ENCODE measurements at places on chromosomes 2 and 18.

- DNase-seq, result no peak
These were observed 136.2 kb downstream of the MTX2 start for GRCh38 chr2:176405477-176405876.

- no peak for DNase-seq
These were observed 169.2 kb downstream of the GLI2 start for GRCh38 chr2:120904830-120905234.

DNA sequence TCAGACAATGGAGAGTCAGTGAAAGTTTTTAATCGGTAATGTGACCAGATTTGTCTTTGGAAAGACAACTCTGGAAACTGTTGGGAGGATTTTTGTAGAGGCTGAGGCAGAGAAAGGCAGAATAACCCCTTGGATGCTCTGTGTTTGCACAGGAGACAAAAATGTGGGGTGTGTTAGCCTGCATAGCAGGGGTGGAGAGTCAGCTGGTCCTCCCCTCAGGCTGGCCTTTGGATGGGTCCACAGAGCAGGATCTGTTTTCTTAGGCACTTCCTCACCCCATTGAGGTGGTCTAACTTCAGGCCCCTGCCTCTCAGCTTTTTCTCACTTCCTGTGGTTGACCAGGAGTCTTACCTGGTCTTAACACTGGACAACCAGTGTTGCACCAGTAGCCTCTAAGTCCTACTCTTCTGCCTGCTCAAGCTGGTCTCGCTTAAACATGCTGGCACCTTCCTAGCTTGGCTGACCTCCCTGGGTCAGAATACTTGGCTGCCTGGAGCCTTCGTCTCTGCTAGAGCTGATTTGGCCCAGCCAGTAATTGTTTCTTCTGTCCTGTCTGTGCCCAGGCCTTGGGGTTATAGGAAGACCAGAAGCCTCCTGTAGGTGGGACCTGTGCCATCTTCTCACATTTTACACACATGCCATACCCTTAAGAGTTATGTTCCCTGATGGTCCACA lies 259.8 kb upstream of the RASGRP3 start:
- no peak for DNase-seq

DNA sequence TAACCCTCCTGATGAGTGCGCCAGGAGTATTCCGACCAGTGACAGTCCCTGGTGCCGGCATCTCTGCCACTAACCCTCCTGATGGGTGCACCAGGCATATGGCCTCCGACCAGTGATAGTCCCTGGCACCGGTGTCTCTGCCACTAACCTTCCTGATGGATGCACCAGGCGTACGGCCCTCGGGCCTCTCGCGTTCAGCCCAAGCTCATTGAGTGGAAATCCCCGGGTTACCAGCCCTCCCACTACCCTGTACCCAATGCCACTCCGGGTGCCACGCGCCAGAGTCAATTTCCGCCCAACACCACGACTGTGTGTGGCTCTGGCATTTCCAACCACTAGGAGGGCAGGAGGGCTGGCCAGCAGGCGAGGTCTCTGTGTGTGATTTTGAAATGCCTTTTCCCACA lies 11.7 kb upstream of the GPC1 start:
- no peak for DNase-seq

DNA sequence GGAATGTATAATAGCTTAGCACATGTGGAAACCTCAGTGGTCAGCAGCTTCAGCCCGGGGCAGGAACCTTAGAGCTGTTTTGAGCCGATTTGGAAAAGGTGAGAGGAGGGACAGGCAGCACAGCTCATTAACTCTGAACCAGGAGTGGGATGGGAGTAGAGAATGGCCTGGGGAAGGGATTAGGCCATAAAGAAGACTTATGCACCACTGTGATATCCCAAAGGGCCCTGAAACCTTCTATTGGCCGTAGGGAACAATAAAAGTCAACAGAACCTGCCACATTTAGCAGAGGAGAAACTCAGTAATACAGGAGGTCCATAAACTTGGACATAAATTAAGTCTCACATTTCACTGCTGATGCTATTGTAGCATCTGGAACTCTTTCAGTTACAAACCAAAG lies 124.2 kb upstream of the REV1 start:
- DNase-seq, result no peak

- DNase-seq, result no peak
These were observed 540.9 kb downstream of the RNF144A start for GRCh38 chr2:7458066-7458465.

DNA sequence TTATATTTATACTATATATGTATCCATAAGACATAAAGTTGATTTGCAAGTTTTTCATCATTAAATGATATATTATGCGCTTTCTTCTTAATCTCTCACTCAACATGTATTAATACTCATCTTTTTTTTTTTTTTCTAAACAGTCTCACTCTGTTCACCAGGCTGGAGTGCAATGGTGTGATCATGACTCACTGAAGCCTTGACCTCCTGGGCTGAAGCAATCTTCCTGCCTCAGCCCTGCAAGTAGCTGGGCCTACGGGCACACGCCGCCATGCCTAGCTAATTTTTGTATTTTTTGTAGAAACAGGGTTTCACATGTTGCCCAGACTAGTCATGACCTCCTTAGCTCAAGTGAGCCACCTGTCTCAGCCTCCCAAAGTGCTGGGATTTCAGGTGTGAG lies 51.4 kb upstream of the MAP4K3 start:
- DNase-seq, result no peak

GRCh38 chr2:85259101-85259590 lies 68.6 kb downstream of the TGOLN2 start:
- DNase-seq, result no peak

DNA sequence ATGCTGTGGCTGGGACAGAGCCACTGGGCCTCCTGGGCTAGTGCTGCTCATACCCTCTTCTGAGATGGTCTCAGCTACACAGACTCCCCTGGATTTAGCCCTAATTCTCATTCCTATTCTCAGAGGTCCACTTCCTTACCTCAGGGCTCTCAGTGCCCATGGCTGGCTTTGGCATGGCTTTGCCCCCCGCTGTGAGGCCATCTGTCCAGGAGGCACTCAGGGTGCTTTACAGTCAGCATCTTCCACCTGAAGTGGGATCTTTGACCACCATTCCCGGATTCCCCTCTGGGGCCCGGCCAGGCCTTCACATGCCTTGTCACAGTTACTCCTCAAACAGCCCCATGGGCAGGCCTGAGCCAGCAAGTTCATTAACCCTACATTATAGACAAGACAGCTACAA lies 161.8 kb downstream of the CELF4 start:
- no peak for DNase-seq

DNA sequence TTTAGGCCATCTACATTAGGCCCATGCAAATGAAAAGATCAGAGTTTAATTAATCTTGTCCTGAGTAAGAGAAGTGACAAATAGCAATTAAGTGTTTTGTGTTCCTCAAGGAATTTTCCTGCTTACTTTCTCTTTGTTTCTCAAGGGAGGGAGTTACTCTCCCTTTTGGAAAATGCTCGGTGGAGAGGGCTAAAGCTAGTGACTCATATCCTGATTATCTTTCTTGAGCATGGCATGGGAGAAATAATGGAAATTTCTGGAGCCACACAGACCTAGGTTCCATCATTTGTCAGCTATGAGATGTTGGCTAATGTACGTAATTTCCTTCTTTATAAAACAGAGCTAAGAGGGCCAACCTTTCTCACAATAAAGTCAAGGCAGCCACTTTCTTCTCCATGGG lies 177.1 kb downstream of the ETAA1 start:
- DNase-seq, result no peak

- no peak for DNase-seq
These were observed 22.2 kb upstream of the ARL4C start for GRCh38 chr2:234518986-234519642.

GRCh38 chr2:235757640-235758039 lies 263.8 kb downstream of the AGAP1 start:
- DNase-seq, result no peak

DNA sequence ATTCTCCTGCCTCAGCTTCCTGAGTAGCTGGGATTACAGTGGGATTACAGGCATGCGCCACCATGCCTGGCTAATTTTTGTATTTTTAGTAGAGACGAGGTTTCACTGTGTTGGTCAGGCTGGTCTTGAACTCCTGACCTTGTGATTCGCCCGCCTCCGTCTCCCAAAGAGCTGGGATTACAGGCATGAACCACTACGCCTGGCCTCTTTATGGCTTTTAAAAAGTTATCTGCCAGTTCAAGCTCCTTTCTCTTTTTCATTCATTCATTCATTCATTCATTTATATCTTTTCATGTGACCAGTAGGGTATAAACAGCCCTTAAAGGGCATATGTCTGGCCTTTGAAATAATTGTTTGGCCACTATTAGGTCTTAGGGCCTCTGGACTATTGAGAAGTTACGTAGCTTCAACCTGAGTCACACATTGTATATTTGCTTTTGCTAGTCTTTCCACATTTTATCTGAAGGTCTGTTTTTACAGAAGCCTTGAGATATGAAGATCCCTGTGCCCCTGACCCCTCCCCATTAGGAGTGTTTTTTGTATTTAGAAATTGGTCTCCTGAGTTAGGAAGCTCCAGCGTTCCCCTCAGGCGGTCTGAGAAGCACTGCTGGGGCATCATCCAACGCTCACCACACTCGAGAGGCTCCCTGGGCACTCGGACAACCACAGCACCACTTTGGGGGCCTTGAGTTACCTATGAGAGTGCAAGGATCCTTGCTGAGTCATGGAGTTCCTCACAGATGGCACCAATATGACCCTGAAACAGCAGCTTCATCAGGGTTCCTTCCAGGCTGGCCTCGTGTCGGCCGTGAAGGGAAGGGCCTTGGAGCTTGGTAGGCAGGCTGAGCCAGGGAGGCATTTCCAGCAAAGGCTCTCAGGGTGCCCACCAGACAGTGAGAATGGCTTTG lies 21.8 kb downstream of the FZD5 start:
- no peak for DNase-seq

- no peak for DNase-seq
These were observed 52.7 kb downstream of the TET3 start for GRCh38 chr2:74037379-74037860.

- no peak for DNase-seq
These were observed 100.3 kb downstream of the IRS1 start for GRCh38 chr2:226699321-226699720.

DNA sequence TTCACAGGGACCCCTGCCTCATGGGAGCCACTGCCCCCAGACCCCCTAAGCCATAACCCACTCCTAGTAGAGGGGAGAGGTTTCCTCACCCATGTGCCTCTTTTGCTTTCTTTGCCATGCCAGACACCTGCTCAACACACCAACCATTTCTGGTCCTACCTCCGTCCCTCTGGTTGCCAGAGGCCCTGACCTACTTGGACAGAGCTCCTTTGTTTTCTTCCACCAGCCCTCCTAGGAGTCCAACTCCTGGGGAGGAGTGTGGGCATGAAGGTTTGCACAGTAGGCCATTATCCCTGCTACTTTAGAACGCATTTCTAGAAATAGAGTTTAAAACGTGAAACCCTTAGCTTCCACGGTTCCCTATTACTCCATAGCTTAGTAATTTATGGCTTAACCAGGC lies 76.6 kb upstream of the FAM237A start:
- no peak for DNase-seq

- no peak for DNase-seq
These were observed 137.4 kb downstream of the RTN4 start for GRCh38 chr2:54912893-54913292.

DNA sequence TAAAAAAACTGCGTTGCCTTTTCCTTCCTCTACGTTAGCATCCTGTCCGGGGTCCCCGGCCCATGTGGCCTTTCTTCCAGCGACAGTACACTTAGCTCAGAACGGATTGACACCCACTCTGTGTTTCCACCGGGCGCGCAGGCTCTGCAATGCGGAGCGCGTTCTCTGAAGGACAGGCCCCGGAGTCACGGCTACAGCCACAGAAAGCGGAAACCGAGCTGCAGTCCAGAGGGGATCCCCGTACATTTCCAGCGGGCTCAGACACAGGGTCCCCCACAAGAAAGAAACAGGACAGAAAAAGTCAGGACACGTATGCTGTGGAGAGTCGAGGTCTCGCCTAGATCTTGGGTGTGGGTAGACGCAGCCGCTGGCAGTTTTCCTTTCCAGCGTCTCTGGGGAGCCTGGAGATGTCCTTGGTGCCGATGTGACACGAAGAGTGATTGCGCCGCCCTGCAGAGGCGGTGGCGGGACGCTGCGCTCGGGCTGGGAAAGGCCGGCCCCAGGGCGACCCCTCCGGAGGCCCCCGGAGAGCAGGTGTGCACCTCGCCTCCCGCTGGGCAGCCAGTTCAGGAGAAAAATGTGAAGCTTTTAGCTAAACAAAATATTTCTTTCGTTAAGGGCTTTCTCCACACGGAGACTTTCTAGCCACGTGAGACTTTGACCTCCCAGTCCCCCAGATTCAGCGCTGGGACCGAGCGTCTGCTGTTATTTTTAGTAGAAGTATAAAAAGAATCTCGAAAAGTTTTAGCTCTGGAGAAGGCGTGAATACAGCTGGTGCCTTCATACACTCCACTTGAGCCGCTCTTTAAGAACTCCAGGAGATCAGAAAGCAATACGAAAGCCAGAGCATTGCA lies 1.3 kb upstream of the ACKR3 start:
- DNase-seq, result no peak

GRCh38 chr2:189336276-189336975 lies 104.8 kb upstream of the WDR75 start:
- no peak for DNase-seq

GRCh38 chr2:109017017-109017416 lies 28.0 kb upstream of the EDAR start:
- no peak for DNase-seq

- no peak for DNase-seq
These were observed 282.7 kb upstream of the CDH2 start for GRCh38 chr18:28459587-28459986.

- no peak for DNase-seq
These were observed 250.9 kb downstream of the TCF4 start for GRCh38 chr18:55337138-55337537.

- no peak for DNase-seq
These were observed 183.6 kb downstream of the BABAM2 start for GRCh38 chr2:28074137-28074536.

DNA sequence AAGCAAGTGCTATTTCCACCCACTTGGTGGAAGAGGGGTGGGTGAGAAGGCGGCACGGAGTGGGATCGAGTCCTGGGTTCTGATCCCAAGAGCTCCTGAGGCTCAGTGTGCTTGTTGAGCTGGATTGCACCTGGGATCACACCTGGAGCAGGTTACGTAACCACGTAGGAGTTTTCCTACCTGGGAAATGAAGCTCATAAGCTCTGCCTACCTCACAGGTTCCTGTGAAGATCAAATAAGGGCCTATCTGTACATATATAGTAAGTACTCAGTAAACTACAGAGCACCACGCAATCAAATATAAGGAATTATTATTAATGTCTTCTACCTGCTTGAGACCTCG lies 11.0 kb downstream of the NPC1 start:
- DNase-seq, result no peak

- no peak for DNase-seq
These were observed 64.1 kb upstream of the NFU1 start for GRCh38 chr2:69501301-69501700.

DNA sequence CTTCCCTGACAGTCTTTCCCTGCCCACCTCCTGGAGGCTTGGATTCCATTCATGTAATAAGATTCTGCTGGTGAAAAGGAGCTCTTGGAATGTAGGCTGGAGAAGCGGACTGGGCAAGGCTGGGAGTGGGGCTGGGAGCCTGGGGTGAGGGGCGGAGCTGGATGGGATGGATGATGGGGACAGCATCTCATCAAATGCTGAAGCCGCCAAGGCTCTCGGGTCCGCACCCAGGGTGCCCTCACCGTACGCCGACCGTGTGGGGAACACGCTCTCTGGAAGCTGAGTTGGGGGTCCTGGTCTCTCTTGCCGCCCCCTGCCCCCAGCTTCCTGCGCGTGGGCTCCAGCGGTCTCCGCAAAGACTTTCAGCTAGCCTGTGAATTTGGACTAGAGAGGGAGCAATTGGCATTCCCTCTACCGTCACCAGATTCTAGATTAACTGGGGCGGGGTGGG lies 9.1 kb downstream of the RAX start:
- DNase-seq, result no peak
